ENCODE measurements at places on chromosomes 2 and 18.

DNA sequence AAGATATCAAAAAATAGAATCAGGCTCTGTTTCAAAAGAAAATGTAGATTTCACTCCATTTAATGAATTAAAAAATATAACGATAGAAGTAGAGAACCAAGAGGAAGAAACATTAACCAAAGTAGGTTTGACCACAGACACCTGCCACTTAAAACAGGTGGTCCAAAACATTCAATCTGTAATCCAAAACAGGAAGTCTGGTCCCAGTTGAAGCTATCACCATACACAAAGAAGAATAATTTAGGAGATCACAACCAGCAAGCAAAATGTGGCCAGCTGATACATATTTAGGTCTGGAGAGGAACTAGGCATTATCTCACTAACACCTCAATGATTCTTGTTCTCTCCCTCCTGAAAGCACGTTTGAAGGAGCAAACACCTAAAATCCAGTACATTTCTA, 73.1 kb downstream of the FTCDNL1 start:
- H3K27me3 ChIP-seq = no peaks in the 10 kb centered on the region
- H3K27ac ChIP-seq = no peak overlapping the region
- no peaks in the 10 kb centered on the region for H3K36me3 ChIP-seq
- no peak for DNase-seq

DNA sequence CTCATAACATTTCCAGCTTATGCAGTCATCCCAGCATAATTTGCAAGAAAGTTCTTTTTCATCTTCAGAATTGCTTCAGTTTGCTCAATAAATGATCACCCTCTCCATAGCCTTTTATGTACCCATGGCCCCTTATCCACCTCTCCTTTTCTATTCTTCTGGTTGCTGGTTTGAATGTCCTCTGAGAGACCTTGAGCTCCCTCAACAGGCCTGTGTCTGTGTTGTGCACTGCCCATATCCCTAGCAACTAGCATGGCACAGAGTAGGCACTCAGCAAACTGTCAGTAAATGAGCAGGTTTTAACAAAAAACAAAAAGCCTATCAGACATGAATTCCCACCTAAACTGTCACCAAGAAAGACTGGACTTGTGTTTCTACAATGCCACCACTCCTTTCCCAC, 160.5 kb downstream of the AKAIN1 start:
- H3K27me3 ChIP-seq = no peaks in the 10 kb centered on the region
- H3K4me3 ChIP-seq = no peak overlapping the region
- H3K36me3 ChIP-seq = no peaks in the 10 kb centered on the region
- H3K4me1 ChIP-seq = no peaks in the 10 kb centered on the region

DNA sequence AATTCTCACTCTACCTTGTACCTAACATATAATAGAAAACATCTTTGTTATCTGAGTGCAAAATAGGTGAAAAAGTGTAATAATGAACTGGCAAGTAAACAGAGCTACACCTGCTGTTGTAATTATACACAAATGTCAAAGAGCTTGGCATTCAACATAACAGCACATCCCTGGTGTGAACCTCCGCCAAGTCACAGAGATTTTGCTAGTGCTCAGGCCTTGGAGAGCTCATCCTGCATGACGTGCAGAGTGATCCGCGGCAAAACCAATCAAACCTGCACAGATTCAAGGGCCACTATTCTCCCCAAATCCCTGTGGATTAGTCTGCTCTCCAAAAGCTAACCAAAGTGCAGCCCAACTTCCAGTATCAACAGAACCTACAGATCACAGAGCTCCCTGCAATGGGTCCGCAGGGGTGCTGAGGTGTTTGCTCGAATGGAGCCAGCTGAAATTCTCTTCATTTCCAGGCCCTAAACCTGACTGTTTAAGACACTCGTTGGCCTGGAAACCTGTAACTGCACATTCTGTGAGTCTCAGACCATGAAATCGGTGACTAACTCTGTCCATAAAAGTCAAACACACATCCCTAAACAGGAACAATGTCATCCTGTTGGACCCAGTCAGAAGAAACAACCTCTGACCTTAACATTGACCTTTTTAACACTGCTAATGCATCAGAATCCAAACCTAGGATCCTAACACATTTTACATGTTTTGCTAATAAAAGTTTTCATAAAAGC, 111.8 kb downstream of the EPB41L3 start:
- no peak overlapping the region for H3K27ac ChIP-seq
- no peaks in the 10 kb centered on the region for H3K27me3 ChIP-seq
- H3K4me1 ChIP-seq = no peaks in the 10 kb centered on the region

DNA sequence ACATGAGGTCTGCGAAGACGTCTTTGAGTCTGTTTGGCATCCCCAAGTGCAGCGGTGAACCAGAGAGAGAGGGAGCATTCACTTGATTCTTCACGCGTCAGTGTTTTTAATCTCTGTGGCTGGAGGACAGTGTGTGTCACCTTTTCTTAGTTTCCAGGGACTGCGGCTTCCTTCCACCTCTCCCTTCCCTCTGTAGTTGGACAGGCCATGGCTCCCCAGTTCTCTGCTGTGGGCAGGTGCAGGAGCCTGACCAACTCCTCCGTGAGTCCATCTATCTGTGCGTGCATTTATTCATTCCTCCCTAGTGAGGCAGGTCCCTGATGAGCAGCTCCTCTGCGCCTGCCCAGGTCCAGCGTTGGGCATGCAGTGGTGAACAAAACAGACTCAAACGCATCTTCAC, 42.9 kb downstream of the AGAP1 start:
- no peaks in the 10 kb centered on the region for H3K36me3 ChIP-seq
- H3K4me3 ChIP-seq = no peak overlapping the region
- no peak for DNase-seq
- no peaks in the 10 kb centered on the region for H3K27me3 ChIP-seq

GRCh38 chr18:59052965-59053820, 86.5 kb upstream of the SEC11C start:
- no peak overlapping the region for H3K27ac ChIP-seq
- no peak for DNase-seq
- H3K27me3 ChIP-seq = peaks cover 5% of the 10 kb centered on the region
- no peaks in the 10 kb centered on the region for H3K4me1 ChIP-seq
